NCI-H2107 (cell line): ENCODE measurements at places on chromosomes 16 and 17.

DNA sequence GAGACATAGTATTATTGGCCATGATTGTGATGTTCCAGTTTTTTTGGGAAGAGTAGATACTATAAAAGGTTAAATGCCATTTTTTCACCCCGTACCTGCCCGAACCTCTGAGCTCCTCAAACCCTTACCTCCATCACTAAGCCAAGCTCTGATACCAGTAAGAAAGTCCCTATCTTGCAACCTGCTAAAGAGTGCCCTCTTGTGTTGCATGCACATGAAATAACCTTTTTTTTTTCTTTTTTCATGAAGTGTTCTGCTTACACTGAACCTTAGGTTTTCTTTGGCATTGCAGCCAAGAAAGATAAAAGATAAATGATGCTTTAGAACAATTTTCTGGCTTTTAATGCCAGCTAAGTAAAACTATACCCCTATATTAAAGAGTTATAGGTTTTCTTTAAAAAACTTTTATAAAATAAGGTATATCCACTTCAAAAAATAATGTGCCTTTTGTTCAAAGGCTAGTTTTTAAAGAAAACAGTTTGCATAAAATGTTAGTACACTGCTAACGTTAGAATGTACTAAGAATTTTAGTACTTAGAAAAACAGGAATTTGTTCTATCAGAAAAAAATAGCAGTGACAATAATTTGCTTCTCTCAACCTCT lies 295.3 kb upstream of the PMFBP1 start:
- peak; percentile 7 for DNase-seq

DNA sequence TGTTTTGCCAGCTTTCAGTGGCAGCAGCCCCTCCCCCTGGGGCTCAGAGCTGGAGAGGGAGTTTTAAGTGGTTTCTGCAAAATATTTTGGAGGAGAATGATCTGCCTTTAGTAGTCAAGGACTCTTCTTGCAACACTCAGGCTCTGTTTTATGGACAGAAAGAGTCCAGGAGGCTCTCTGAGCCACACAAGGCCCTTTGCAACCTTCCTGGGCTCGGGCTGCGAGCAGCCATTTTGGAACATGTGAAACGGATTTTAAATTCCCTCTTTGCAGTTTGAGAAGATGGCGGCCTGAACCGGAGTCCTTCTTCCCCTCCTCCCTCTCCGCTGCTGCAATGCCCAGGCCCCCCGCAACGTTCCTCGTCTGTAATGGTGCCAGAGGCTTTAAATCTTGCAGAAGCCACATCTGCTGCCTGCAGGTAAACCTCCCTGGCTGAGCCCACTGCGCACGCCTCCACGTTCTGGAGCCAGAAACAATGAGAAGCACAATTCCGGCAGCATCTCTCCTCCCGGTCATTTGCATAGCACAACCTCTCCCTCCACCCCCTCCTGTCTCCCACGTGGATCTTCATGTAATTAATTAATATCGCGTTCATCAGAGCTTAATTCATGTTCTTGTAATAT lies 386.1 kb downstream of the SEC14L1 start:
- DNase-seq, result no peak

DNA sequence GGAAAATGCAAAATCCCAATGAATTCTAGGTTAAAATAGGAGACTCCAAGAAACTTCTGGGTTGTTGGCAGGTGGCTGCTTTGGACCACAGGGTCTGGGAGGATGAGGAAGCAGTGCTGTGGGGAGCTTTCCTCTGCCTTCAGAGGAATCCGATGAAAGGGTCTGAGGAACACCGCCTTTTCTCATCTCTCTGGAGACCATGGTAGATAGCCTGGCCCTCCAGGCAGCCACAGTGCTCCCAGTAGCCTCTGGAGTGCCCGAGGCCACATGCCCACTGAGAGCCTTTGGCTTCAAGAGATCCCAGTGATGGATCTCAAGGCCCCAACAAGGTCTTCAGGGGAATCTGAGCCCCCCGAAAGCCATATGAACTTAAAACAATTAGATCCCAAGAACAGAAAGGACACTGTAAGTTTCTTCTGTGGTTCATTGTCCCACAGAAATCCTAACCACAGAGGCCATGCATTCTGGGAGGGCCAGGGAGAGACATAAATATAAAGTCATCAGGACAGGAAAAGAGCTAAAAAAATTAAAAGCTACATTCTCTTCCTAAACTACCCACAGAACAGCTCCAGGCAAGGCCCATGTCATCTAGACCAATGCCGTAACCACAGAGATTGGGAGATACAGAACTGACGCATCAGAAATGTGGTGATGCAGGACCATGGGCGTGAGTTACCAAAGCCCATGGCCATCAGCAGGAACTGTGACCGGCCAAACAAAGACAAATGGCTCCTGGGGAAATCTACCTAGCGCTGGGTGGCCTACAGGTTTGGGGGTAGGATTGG lies 24.3 kb downstream of the TK2 start:
- DNase-seq, result no peak

GRCh38 chr16:11740567-11740966 lies 2.1 kb downstream of the TXNDC11 start:
- no peak for DNase-seq

GRCh38 chr17:73013301-73013700 lies 79.2 kb downstream of the SLC39A11 start:
- DNase-seq, result no peak

- DNase-seq, result no peak
Observed at GRCh38 chr16:75023009-75023408, 24.2 kb downstream of the ZNRF1 start.

- DNase-seq, result peak; percentile 43
Observed at GRCh38 chr16:28925386-28926228, 569 bp upstream of the RABEP2 start.

DNA sequence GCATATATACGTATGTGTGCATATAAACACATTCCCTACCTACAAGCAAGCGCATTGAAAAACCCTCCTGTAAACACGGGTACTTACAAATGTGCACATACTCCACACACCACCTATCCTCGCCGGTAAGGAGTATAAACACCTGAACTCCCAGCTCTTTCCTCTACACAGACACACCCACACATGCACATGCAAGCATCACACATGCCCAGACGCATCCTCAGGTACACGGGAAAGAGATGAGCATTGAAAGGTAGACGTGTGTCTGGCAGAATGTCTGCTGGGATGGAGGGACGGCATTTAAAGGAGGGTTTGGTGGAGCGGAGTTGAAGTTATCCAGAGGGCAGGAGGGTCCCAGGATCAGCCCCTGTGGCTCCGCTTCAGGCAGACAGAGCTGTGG lies 4.7 kb upstream of the SMTNL2 start:
- no peak for DNase-seq

- no peak for DNase-seq
Observed at GRCh38 chr16:4083347-4083870, 32.8 kb downstream of the ADCY9 start.

GRCh38 chr17:17401271-17401781 lies 75.5 kb upstream of the MED9 start:
- DNase-seq, result no peak

GRCh38 chr16:14062261-14062660 lies 8.9 kb upstream of the MRTFB start:
- DNase-seq, result no peak

- no peak for DNase-seq
Observed at GRCh38 chr16:50534091-50534490, 14.1 kb upstream of the NKD1 start.

- no peak for DNase-seq
Observed at GRCh38 chr16:20515688-20516090, 60.5 kb downstream of the ACSM2B start.

DNA sequence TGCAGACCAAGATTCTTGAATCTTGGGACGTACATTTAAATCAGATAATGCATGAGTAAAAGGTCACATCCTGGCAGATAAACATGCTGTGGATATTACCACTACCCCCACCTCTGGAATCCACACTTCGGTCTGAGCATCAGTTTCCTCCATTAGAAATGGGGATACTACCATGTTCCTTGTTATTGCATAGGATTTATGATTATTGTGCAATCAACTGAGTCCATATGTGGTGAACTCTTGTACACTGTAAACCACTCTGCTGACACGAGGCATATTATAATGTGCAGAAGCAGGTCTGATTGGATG lies 108.7 kb downstream of the VAT1L start:
- DNase-seq, result no peak

DNA sequence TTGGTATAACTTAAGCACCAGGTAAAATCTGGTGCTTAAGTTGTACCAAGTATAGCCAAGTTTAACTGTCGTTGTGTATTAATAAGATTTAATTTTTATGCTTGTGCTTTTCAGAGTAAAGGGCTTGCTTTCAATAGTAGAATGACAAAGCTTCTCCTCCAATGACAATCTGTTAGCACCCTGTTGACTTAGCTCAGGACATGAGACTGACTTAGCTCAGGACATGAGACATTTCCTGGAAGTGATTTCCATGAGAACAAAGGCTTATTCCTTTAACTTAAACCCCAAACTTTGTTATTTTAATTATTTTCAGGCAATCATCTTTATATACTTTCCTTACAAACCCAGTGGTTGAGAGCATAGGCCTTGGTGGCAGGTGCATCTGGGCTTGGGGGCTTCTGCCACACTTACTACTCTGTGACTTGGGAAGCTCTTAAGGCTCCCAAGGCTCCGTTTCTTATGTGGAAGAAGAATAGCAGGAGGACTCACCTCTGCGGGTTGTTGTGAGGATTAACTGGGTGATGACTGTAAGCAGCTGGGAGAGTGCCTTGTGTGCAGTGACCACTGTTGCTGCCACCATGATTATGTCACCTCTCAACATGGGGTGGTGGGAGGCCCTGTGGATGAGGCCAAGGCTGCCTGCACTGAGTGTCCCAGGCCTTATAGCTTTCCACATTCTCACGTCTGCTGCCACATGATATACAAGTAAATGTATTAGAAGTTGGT lies 59.4 kb upstream of the CMIP start:
- no peak for DNase-seq
